ENCODE measurements at places on chromosomes 6 and 20. TPM values are rescaled to one million over a fixed set of nuclear protein-coding genes. Genes with fewer than 3 reads are reported as not detected.

DNA sequence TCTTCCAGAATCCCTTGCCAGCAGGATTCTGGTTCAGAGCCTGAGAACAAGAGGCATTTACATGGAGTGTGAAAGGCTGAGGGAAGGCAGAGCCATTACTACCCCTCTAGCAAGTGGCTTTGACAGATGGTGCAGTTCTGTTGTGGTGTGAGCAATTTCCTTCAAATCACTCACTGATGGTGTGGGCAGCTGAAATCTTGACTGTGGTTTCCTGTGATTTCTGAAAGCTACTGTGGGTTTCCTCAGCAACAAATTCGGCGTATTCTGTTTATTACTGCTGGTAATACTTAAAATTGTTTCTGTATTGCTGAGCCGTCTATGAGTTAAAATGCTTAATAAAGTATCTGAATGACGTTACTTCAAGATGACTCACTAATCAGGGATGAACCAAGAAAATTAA lies 181.5 kb upstream of the TCF21 start:
- H3K36me3 ChIP-seq, result no peaks in the 10 kb centered on the region
- no peaks in the 10 kb centered on the region for H3K4me1 ChIP-seq
- H3K4me3 ChIP-seq, result no peak overlapping the region
- no peak for DNase-seq
- H3K27me3 ChIP-seq, result peaks cover 1% of the 10 kb centered on the region
- no peak overlapping the region for H3K27ac ChIP-seq

GRCh38 chr20:21804802-21805201 lies 99.3 kb downstream of the PAX1 start:
- H3K27ac ChIP-seq, result no peak overlapping the region
- no peak for DNase-seq
- no peak overlapping the region for H3K4me3 ChIP-seq

DNA sequence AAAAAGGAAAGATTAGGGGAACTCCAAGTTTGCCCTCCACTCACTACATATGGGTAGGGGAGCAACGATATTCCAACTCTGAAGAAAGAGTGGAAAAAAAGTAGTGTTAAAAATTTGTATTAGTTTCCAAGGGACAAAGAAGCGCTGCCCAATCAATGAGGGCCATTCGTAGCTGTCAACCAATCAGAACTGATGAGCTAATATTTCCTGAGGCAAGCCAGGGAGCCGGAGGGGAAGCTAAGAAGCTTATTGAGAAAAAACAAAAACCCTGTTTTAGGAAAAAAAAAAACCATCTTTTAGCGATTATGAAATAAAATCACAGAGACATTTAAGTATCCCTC lies 59.5 kb downstream of the TRIM38 start:
- H3K27me3 ChIP-seq, result peaks cover 10% of the 10 kb centered on the region
- H3K27ac ChIP-seq, result peak overlapping the region; percentile 100

DNA sequence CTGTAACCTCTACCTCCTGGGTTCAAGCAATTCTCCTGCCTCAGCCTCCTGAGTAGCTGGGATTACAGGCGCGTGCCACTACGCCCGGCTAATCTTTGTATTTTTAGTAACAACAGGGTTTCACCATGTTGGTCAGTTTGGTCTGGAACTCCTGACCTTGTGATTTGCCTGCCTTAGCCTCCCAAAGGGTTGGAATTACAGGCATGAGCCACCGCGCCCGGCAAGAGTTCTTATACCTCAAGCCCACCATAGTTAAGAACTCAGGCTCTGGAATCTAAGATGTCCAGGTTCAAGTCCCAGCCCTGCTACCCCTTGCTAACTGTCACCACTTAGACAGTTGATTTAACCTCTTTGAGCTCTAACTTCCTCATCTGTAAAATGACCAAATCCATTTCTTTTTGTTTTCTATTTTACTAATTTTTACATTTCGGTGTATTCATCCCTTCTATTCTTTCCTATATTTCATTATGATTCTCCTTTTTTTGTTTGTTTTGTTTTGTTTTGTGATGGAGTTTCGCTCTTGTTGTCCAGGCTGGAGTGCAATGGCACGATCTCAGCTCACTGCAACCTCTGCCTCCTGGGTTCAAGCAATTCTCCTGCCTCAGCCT lies 104.8 kb upstream of the ZNF217 start:
- DNase-seq, result no peak
- H3K4me1 ChIP-seq, result no peaks in the 10 kb centered on the region
- no peaks in the 10 kb centered on the region for H3K27me3 ChIP-seq
- no peak overlapping the region for H3K4me3 ChIP-seq
- H3K27ac ChIP-seq, result no peak overlapping the region
- no peaks in the 10 kb centered on the region for H3K36me3 ChIP-seq

DNA sequence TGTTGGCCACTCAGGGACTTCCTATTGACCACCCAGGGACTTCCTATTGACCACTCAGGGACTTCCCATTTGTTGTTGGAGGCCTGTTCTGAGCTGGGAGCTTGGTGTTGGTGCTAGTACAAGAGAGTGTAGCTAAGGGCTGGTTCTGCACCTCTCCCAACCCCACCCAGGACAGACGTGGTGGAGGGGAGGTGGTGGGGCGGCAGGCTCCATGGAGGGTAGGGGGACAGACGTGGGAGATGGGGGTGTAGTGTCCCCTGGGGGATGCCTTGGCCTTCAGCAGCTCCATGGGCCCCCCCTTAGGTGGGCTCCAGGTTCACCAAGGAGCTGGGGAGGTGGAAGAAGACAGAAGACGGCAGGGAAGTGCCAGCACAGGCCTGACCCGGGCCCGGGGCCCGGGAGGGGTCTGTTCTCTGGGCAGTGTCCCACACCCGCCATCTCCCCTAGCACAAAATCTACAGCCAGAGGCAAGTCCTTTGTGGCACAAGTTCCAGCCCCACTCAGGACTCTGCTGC lies 33.9 kb downstream of the CHRNA4 start:
- peak overlapping the region; percentile 87 for H3K27ac ChIP-seq
- H3K4me1 ChIP-seq, result peaks cover 9% of the 10 kb centered on the region
- DNase-seq, result no peak
- H3K4me3 ChIP-seq, result no peak overlapping the region

GRCh38 chr20:19254956-19255355 lies 42.5 kb downstream of the SLC24A3 start:
- H3K27me3 ChIP-seq, result no peaks in the 10 kb centered on the region
- H3K4me3 ChIP-seq, result no peak overlapping the region
- H3K36me3 ChIP-seq, result no peaks in the 10 kb centered on the region
- H3K4me1 ChIP-seq, result no peaks in the 10 kb centered on the region

DNA sequence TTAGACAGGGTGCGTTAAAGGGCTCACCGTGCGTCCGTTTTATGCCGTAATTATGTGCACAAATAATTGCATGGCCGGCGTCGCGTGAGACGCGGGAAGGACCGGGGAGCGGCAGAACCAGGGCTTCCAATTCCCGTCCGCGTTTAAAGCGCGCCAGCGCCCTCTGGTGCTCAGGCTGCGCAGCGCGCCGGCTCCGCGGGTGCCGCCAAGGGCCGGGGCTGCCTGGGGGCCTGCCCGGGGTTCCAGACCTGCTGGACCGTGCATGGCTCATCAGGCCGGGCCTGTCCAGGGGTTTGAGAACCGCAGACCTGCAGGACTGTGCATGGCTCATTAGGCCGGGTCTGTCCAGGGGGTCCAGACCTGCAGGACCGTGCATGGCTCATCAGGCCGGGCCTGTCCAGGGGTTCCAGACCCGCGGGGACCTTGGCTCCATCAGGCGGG lies 369.0 kb downstream of the THBS2 start:
- peak; percentile 96 for DNase-seq
- peaks cover 9% of the 10 kb centered on the region for H3K27me3 ChIP-seq
- H3K27ac ChIP-seq, result no peak overlapping the region
- H3K4me1 ChIP-seq, result peaks cover 6% of the 10 kb centered on the region
- H3K4me3 ChIP-seq, result no peak overlapping the region
- H3K36me3 ChIP-seq, result no peaks in the 10 kb centered on the region

GRCh38 chr6:147283460-147283859 lies 79.2 kb downstream of the STXBP5 start:
- no peak for DNase-seq
- no peak overlapping the region for H3K4me3 ChIP-seq
- H3K27me3 ChIP-seq, result no peaks in the 10 kb centered on the region
- no peak overlapping the region for H3K27ac ChIP-seq
- H3K36me3 ChIP-seq, result peaks cover 16% of the 10 kb centered on the region

DNA sequence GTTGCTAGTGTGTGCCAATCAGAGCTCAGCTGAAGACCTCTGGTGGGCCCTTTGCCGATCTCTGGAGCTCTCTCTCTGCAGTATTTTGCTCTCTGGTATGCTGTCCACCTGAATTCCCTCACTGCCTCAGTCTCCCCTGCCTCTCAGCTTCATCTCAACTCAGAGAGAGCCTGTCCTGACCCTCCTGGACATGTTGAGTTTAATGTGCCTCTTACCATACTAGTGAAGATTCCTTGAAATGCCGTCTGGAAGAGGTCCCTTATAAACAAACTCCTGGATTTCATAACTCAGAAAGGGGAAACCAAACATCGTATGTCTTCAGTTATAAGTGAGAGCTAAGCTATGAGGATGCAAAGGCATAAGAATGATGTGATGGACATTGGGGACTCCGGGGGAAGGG lies 231.1 kb upstream of the ZNF217 start:
- no peak overlapping the region for H3K27ac ChIP-seq
- no peak for DNase-seq
- no peak overlapping the region for H3K4me3 ChIP-seq
- H3K27me3 ChIP-seq, result no peaks in the 10 kb centered on the region
- H3K36me3 ChIP-seq, result no peaks in the 10 kb centered on the region

DNA sequence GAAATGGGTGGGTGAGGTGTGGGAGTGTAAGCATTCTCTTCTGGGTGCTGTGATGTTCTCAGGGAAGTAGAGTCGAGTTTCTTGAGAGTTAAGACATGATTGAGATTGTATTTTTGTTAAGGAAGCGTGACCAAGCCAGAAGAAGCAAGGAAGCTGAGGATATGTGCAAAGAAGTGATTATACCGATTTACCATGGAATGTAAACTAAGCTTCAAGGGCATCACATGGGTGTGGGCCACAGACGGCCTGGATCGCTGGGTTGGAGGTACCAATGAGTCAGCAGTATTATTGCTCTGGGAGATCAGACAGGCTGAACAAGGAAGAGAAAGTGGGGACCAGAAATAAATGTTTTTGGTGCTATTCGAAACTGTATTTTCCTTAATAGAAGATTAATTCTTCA lies 184.1 kb upstream of the GMDS start:
- peaks cover 3% of the 10 kb centered on the region for H3K4me1 ChIP-seq
- no peak overlapping the region for H3K27ac ChIP-seq

GRCh38 chr6:2412731-2413130 lies 167.3 kb upstream of the GMDS start:
- no peaks in the 10 kb centered on the region for H3K4me1 ChIP-seq
- H3K27me3 ChIP-seq, result no peaks in the 10 kb centered on the region
- no peaks in the 10 kb centered on the region for H3K36me3 ChIP-seq
- H3K4me3 ChIP-seq, result no peak overlapping the region
- DNase-seq, result no peak

GRCh38 chr20:11926292-11926998 lies 8.8 kb downstream of the BTBD3 start:
- H3K4me3 ChIP-seq, result no peak overlapping the region
- H3K27ac ChIP-seq, result no peak overlapping the region
- peaks cover 5% of the 10 kb centered on the region for H3K36me3 ChIP-seq
- no peaks in the 10 kb centered on the region for H3K4me1 ChIP-seq
- DNase-seq, result no peak

DNA sequence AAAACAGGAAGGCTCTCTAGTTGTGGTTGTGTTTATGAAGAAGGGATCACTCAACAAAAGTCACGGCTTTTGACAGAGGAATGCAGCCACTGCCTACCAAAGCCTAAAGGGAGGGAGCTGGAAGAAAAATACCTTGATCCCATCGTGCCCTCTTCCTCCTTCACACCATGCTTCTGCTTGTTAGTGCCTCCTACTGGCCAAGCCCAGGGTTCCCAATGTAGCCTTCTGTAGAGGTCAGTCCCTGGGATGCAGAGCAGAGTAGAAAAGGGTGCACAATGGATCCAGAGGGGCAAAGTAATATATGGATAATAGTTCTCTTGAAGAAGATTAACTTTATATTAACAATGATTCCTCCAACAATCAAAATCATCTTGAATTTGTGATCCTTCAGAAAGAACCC lies 293.5 kb upstream of the FERMT1 start:
- H3K27ac ChIP-seq, result no peak overlapping the region
- no peaks in the 10 kb centered on the region for H3K4me1 ChIP-seq
- peaks cover 1% of the 10 kb centered on the region for H3K27me3 ChIP-seq
- H3K36me3 ChIP-seq, result no peaks in the 10 kb centered on the region
- H3K4me3 ChIP-seq, result no peak overlapping the region

- no peaks in the 10 kb centered on the region for H3K36me3 ChIP-seq
- peak; percentile 52 for DNase-seq
- H3K27me3 ChIP-seq, result peaks cover 9% of the 10 kb centered on the region
- peaks cover 13% of the 10 kb centered on the region for H3K4me1 ChIP-seq
Measured at GRCh38 chr6:163943607-163944385, 529.3 kb downstream of the QKI start.

DNA sequence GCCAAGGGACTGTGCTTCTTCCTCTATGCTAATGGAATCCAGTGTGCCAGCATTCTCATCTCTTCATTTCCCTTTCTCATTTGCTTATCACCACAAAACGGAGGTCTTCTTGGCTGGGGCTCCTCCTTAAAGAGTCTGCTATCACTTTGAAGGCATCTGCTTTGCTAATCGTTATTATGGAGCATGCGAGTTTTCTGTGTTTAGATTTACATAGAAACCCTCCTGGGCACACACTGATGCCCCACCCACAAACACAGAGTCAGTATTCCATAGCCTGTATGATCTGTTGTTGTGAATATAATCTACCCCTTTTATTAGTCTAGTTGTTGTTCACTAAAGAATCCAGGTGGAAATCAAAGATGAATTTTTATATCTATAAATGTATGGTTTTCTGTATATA lies 83.4 kb upstream of the XRN2 start:
- H3K36me3 ChIP-seq, result no peaks in the 10 kb centered on the region
- H3K4me1 ChIP-seq, result peaks cover 4% of the 10 kb centered on the region
- no peaks in the 10 kb centered on the region for H3K27me3 ChIP-seq
- no peak for DNase-seq
- no peak overlapping the region for H3K27ac ChIP-seq

- no peaks in the 10 kb centered on the region for H3K36me3 ChIP-seq
Measured at GRCh38 chr6:95973976-95974375, 41.8 kb upstream of the FUT9 start.

DNA sequence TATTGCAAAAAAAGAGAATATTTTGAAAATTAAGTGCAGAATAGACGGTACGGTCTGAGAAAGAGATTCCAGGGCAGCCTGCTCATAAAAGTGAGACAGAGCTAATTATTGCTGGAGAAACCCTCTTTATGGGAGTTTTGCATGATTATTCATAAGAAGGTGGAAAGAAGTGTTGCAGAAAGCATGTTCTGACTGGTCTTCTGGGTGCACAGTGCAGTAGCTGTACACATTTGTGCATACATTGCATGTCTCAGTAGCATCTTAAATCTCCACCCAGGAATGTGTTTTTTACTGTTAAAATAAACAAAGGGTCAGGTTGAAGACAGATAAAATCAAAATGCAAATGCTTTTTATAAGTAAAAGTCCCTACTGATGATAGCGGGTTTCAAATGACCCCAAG lies 1813.6 kb upstream of the DEFB115 start:
- no peaks in the 10 kb centered on the region for H3K4me1 ChIP-seq
- H3K27ac ChIP-seq, result no peak overlapping the region
- peaks cover 3% of the 10 kb centered on the region for H3K36me3 ChIP-seq
- H3K4me3 ChIP-seq, result no peak overlapping the region
- DNase-seq, result no peak

GRCh38 chr6:138339024-138339423 lies 38.7 kb upstream of the SMIM28 start:
- no peak for DNase-seq
- H3K4me3 ChIP-seq, result no peak overlapping the region
- no peaks in the 10 kb centered on the region for H3K4me1 ChIP-seq
- no peaks in the 10 kb centered on the region for H3K27me3 ChIP-seq
- peaks cover 4% of the 10 kb centered on the region for H3K36me3 ChIP-seq
- H3K27ac ChIP-seq, result no peak overlapping the region

TNXB gene
- total RNA-seq, result 7.5 TPM

IL17F gene
- total RNA-seq, result not detected

OPN5 gene
- 12.1 TPM for total RNA-seq

RIPOR3 gene
- 11.2 TPM for total RNA-seq

CRYBG1 gene
- total RNA-seq, result 0.08 TPM

SEMG1 gene
- not detected for total RNA-seq

CFAP61 gene
- not detected for total RNA-seq

Data from endothelial cell (in vitro differentiated cells).